CD4-positive, alpha-beta T cell treated with Interleukin-2 at 100 ng/mL for 4 hours (primary cell): ENCODE measurements at places on chromosomes 3 and 15.
A peak's percentile ranks its signal among the peaks of the same experiment; 100 is the strongest.

DNA sequence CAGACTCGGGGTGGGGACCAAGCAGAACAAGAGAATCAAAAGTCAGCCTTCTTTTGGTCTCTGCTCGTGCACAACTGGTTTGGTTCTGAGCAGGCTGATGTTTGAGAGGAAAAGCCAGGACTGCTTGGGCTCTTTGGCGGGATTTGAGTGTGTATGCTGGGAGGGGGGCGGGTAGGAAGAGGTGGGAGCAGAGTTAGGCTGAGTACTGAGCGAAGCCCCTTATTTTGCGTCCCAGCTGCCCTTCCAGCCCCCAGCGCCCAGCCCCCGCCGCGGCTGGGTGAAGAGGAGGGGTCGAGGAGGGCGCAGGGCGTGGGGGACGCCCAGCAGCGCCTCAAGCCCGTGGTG is 153.5 kb upstream of the GOLIM4 start:
- no peak for DNase-seq

GRCh38 chr3:177589911-177590381 is 392.7 kb upstream of the TBL1XR1 start:
- DNase-seq: no peak

GRCh38 chr3:24352893-24353553 is 141.6 kb downstream of the THRB start:
- DNase-seq: no peak

DNA sequence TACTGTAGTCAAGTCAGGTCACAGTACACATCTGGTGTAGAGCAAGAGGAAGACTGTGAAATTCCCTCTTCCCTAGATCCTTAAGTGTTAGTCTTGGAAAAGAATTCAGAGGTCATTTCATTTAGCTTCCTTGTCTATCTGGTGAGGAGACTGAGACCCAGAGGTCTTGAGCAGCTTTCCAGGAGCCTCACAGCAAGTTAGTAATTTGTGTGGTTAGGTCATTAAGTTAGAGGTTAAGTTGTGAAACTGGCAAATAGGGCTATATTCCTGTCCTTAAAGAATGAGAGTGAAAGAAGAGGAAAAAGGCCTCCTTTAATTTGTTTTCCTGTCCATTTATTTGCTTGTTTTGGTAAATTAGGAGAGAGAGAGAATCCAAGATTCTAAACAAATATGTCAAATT is 9.0 kb downstream of the PODXL2 start:
- no peak for DNase-seq

DNA sequence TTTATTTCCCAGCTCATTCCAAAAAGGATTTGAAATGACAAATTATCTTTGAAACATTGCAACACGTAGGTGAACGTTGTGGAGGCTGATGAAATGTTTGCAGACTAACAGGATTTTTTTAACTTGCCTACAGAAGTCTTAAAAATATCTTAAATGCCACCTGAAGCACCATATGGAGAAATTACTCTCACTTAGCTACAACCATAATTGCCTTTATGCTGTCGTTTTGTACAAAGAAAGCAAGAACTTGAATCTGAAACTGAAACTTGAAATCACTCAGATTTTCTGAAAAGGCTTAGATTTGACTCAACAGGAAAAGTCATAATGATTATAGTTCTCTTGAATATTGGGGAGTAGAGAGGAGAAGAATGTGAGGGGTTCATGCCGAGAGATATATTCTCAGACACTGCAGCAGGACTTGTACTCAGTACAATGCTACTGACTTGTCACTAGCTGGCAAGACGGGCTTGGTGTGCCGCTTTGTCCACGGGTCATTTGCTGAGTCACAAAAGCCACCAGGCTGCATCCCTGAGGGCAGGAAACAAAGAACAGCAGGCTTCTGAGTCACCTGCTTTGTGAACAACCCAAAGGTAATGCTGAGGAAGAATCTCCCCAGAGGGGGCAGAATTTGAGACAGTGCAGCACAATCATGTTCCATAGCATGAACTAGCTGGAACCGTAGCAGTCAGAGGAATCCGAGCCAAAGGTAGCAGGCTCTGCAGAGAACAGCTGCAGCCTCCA is 7.1 kb upstream of the FMN1 start:
- peak; percentile 54 for DNase-seq

DNA sequence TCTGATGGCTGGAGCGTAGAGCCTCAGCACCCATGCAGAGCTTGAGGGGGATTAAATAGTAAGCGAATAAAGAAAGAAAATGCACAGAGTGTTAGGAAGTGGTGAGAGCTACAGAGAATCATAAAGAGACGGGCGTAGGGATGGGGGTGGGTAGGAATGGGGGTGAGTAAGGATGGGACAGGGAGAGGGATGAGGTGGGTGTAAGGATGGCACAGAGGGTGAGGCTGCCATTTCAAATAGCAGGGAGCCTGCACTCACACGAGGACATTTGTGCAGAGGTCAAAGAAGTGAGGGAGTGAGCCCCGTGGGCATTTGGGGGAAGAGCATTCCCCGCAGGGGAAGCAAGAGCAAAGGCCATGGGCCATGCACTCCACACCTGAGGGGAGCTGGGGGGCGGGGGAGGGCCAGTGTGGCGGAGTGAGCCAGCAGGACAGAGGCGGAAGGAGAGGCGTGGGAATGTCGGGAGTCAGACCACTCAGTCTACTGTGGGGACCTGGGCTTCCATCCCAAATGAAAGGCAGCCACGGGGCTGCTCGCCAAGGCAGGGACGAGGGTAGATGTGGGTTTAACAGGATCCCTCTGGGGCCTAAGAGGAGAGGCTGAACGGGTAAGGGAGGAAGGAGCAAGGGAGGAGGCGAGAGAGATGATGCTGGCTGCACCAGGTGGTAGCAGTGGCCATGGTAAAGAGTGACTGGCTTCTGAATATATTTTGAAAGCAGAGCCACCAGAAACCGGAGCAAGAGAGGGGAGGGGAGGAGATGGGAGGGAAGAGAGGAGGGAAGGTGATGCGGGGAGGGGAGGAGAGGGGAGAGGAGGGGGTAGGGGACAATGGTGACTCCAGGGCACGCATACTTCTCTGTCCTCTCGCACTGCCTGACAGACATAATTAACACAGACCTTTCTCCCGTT is 35.2 kb upstream of the SLC6A6 start:
- no peak for DNase-seq

DNA sequence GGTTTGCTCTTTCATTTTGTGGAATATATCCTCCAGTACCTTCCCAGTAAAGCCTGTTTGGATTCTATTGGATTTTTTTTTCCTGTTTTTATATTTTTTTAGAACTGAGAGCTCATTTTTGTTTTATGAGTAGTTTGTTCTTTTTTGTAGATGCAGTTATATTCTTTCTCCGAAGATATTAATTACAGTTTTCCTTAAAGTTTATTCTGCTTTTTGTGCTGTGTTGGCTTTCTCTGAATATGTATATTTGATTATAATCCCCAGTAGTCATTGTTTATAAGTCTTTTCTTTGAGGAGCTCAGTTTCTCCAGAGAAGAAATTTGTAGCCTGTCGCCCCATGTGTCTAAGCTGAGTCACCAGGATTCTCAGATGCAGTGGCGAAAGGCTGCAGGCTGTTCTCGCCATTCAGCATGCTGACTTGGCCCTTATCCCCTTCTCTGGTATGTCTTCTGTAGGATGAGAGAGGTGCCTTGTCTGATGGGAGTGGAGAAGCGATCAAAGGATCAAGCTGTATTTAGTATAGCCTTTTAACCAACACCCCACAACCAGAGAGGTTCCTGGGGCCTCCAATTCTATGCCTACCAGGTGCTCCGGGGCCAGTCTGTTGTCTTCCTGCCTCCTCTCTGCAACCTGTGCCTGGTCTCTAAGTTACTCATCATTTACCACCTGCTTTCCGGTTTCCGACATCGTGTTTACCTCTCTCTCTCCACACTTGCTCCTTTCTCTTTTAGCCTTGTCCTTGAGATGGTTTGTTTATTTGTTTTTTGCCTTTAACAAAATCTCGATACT is 31.7 kb upstream of the MFSD1 start:
- DNase-seq: no peak
